CD4-positive, alpha-beta T cell treated with Interleukin-2 at 100 ng/mL for 4 hours (primary cell): ENCODE measurements at places on chromosomes 11 and 22.

DNA sequence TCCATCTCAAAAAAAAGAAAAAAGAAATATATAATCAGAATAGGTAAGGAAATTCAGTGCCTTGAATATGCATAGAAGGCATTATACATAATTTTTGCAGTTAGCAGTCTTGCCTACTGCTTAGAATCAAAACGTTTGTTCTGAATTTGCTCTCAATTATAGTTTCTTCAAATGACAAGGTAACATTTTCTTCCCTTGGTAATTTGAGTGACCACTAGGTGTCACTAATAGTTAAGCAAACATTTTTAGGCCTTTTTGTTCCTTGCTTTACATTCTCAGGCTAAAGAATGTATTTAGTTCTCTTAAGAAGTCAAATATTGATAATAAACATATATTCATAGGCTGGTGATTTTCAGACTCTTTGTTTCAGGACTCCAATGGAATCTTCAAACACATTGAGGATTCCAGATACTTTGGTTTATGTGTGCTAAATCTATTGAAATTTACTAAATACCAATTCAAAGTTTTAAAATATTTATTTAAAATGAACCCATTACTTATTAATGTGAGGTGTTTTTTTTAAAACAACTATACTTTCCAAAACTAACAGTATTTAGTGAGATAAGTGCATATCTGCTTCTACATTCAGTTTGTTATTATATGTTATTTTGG is 55.0 kb upstream of the DEPDC7 start:
- DNase-seq: peak; percentile 63

GRCh38 chr11:31259797-31260196 is 109.7 kb downstream of the DCDC1 start:
- no peak for DNase-seq

DNA sequence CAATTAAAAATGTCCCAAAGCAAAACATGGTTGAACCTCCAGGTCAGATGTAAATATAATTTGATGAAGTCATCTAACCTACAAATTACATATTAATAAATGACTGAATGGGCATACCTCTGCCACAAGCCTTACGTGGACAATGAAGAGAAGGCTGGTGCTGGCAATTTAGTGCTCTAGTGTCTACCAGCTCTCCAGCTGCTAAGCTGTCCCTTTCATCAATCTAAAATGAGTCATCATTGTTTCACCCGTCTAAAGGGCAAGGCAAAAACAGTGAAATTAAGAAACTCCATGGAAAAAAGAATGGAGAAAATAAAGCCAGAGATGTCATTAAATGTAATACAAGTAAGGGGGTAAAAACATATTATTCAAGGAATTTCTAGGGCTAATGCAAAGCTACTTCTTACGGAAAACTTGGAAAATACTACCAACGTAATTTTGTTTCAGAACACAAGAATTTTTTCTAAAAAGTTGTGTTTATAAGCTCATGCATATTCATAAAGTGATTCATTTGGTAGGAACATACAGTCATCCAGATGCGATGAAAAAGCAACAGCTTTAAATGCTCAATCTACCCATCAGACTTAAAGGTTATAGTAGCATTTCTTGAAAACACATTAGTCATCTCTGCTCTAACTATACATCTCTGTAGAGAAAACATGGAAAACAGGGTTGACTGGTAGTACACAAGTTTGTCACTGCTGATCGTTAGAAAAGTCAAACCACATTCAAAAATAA is 71.5 kb downstream of the SIK3 start:
- peak; percentile 49 for DNase-seq

DNA sequence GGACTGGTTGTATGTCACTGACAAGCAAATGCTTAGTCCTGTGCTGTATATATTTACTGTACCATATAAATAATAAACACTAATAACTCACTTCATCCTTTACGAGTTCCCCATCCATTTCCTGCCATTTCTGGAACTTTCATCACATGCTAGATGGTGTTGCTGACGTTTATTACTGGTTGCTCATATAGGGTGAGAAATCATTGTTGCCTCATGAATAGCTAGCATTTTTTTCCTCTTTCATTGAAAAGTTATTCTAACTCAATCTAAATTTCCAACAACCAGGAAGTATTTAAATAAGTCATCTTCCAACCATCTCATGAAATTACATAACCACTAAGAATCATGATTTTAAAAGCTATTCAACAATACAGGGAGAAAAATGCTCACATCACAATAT is 88.6 kb upstream of the RCN1 start:
- DNase-seq: no peak

DNA sequence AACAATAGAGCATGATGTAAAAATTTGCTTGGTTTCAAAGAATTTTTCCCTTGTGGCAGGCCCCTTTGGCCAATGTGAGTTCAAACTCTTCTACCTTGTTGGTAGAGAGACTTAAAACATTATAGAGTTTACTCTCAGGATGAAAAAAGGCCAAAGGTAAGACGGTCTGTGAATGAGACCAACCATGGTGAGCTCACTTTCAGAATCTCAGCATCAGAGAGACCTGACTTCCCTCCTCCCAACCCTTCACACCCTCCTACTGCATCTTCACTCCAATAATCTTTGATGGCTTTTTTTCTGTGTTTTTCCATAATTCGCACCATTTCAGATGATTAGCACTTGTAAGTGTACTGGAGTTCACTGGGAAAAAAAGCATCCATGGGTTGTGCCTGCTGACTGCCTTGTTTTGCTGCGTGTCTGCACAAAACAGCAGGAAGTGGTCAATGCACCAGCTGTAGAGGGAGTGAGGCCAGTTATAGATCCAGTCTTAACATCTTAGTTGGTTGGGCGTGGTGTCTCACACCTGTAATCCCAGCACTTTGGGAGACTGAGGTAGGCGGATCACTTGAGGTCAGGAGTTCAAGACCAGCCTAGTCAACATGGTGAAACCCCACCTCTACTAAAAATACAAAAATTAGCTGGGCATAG is 64.1 kb downstream of the SLC1A2 start:
- no peak for DNase-seq

GRCh38 chr11:45864041-45864440 is 16.8 kb downstream of the CRY2 start:
- no peak for DNase-seq
